ENCODE measurements at places on chromosomes 6 and 20. TPM values are rescaled to one million over a fixed set of nuclear protein-coding genes. Genes with fewer than 3 reads are reported as not detected.

DNA sequence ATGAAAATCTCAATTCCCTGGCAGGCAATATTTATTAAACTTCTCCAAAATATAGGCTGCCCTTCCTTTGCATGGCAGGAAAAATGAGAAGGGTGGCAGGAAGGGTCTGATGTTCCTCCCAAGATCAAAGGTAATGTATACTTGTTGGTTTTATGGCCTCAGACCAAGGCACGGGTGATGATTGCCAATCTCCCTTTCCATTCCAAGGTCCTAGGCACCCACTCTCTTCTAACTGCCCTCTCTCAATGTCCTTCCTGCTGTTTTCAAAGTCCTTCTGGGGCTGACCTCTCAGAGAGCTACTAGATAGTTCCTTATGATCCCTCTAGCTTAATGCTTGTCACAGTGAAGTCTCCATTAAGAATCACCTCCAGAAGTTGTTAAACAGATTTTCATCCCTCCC, 15.6 kb upstream of the JAG1 start:
- DNase-seq, result peak; percentile 44

GRCh38 chr20:50112512-50113419, at the start of gene UBE2V1:
Gene UBE2V1, minus strand, starts transcription at chr20:50113150. Its CDS starts 22 bp downstream, at chr20:50113128.
- DNase-seq, result peak; percentile 93

DNA sequence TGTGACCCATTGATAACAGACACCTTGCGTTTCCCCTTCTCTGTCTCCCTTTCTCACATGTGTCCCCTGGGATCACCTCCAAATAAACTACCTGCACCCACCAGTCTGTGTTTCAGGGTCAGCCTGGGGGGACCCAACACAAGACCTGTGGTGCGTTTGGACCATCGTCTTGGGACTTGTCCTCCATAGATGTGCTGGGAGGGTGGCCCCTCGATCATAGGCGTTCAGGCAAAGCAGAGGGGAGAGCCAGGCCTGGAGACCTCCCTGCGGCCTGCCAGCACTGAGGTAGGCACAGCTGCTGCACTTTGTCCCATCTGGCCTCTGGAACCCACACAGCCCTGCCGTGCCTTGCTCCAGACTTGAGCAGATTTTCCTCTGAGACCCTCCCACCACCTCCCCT, 18.1 kb downstream of the CST9 start:
- peak; percentile 16 for DNase-seq

GRCh38 chr6:166058064-166058739, 109.4 kb downstream of the TBXT start:
- DNase-seq, result no peak

DNA sequence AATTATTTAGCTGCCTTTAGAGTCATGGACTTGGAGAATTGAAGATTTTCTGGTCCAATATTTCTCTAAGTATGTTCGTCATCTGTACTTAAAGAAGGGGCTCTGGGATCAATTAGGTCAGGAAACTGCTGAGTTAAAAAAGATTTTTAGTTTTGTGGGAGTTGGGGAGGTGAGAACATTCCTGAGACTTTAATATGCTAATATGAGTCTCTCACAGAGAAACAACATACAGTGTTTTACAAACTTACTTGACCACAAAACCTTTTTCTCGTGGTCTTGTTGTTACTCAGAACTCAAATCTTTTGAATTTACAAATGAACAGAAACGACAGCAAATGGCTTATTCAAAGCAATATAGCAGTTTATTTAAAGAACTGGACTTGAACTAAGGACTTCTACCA, 67.9 kb downstream of the LIN28B start:
- DNase-seq, result no peak

- DNase-seq, result no peak
Observed at GRCh38 chr20:57069442-57069841, 197.0 kb downstream of the BMP7 start.

The TMEM63B gene
- 95.3 TPM for total RNA-seq

The EPPIN gene
- not detected for total RNA-seq

The EIF6 gene
- total RNA-seq, result 163 TPM

The TMEM151B gene
- 0.19 TPM for total RNA-seq

The CYP24A1 gene
- 0.08 TPM for total RNA-seq

The FKBP1C gene
- 1.0 TPM for total RNA-seq
